CD4-positive, alpha-beta memory T cell (primary cell): ENCODE measurements at places on chromosomes 13 and 19. TPM values are rescaled to one million over a fixed set of nuclear protein-coding genes. Genes with fewer than 3 reads are reported as not detected.

Gene IRGC
- polyA plus RNA-seq, result not detected

Gene CGB2
- polyA plus RNA-seq, result not detected

Gene CEBPA
- 0.20 TPM for polyA plus RNA-seq

Gene LGALS4
- polyA plus RNA-seq, result not detected

Gene GARIN5A
- polyA plus RNA-seq, result 0.39 TPM

Gene ZMYM2
- polyA plus RNA-seq, result 7.9 TPM

Gene ZNF681
- 2.2 TPM for polyA plus RNA-seq

Gene FUT6
- polyA plus RNA-seq, result not detected

DNA sequence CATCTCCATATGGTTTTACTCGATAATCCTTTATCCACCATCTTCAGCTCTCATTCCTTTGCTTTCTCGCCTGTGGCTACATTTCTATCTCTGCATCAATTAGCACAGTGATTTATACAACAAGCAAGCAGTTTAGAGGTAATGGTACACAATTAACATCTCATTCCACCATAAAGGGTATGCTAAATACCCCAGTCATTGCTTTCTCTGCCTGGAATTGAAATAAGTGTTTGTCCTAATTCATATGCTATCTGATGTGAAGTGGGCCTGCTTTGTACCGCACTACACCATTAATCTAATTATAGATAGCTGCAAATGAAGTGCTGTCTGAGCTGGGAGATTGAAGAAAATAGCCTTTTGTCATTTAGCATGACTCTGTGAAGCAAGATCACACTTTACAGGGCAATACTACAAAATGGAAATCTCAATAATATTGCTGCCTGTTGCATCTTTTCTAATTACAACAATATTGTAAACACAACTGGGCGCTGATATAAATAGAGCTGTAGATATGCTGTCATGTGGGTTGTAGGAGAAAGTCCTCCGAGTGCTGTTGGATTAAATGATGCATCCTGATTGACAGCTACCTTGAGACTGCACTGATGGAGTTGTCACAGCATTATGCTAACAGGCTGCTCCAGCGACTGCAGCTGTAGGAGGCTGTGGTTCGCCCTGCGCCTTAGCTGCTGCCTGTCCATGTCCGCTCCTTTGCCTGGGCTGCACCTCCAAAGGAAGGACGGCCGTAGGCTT lies 78.2 kb downstream of the GGACT start:
- no peaks in the 10 kb centered on the region for H3K36me3 ChIP-seq
- H3K4me3 ChIP-seq, result no peak overlapping the region
- DNase-seq, result no peak
- H3K27ac ChIP-seq, result no peak overlapping the region
- no peaks in the 10 kb centered on the region for H3K27me3 ChIP-seq
- peaks cover 15% of the 10 kb centered on the region for H3K4me1 ChIP-seq

DNA sequence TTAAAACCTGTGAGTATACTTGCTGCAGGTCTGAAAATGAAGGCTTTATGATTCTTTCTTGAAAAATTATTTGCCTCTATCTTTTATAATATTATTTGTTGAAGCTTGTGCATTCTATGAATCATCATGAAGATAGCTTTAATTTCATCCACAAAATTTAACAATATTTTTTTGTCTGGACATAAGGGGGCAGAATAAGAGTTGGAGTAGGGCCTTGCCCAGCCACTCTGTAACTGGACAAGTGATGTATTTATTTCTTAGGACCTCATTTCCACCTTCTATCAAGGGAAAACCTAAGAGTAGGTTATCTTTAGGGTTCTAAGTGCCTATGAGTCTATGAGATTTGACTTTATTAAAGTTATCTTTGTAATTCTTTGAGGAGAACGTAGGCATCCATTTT lies 49.9 kb downstream of the N4BP2L1 start:
- DNase-seq, result no peak
- H3K36me3 ChIP-seq, result no peaks in the 10 kb centered on the region
- no peak overlapping the region for H3K27ac ChIP-seq
- no peaks in the 10 kb centered on the region for H3K27me3 ChIP-seq
- H3K4me1 ChIP-seq, result no peaks in the 10 kb centered on the region

- DNase-seq, result no peak
- H3K36me3 ChIP-seq, result no peaks in the 10 kb centered on the region
- no peaks in the 10 kb centered on the region for H3K27me3 ChIP-seq
- no peak overlapping the region for H3K27ac ChIP-seq
- H3K4me1 ChIP-seq, result peaks cover 32% of the 10 kb centered on the region
These were observed 5.4 kb downstream of the NCLN start for GRCh38 chr19:3190921-3191805.

DNA sequence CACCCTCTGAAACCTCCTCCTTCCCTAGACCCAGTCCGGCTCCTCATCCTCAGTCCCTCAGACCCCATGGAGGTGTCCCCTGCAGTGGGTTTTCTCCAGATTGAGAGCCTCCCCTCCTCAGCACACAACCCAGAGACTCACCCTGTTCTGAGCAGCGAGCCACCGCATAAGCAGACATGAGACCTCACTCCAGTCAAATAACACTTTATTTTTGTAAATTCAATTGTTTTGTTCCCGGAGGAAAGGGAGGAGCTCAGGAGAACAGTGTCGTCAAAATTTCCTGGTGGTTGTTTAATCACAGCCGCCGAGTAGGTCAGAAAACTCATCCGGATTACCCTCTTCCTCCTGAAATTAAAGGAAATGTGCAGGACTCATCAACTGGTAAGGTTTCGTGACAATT lies 57.5 kb downstream of the ERICH4 start:
- no peak for DNase-seq
- no peaks in the 10 kb centered on the region for H3K36me3 ChIP-seq
- no peak overlapping the region for H3K4me3 ChIP-seq
- no peaks in the 10 kb centered on the region for H3K4me1 ChIP-seq
- H3K27me3 ChIP-seq, result peaks cover 4% of the 10 kb centered on the region

DNA sequence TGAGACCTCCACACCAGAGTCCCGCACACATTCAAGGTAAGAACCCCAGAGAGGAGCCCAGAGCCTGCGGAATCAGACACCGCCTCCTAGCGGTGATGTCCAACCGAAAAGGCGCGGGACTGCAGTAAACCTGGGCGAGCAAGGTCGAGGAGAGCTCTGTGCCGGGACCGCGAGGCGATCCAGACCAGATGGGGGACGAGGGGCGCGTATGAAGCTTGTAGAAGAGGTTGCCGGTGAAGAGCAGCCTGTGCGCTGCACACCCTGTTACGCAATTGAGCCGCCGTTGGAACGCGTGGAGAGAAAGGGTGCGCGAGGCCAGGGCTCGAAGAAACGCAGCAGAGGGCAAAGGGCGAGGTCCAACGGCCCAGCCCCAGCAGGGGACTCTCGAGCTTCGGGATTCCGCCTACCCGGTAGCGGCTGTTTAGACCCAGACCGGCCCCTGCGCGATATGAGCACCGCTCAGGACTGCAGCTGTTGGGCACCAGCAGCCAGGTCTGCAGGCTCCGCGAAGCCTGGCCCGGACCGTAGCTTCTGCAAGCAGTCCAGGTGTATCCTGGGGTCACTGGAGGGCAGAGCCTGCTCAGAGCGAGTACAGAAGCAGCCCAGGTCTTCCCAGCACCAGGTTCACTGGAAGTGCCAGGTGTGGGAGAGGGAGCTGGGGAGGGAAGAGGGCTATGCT lies 65.9 kb upstream of the ZNF599 start:
- H3K4me1 ChIP-seq, result peaks cover 8% of the 10 kb centered on the region
- H3K27ac ChIP-seq, result no peak overlapping the region
- DNase-seq, result no peak
- no peaks in the 10 kb centered on the region for H3K36me3 ChIP-seq

- H3K4me1 ChIP-seq, result no peaks in the 10 kb centered on the region
- DNase-seq, result no peak
- H3K27me3 ChIP-seq, result peaks cover 9% of the 10 kb centered on the region
- H3K4me3 ChIP-seq, result no peak overlapping the region
These were observed 1.2 kb upstream of the HIF3A start for GRCh38 chr19:46295401-46296201.

GRCh38 chr13:68257111-68257842 lies 1027.1 kb upstream of the PCDH9 start:
- no peaks in the 10 kb centered on the region for H3K27me3 ChIP-seq
- no peaks in the 10 kb centered on the region for H3K4me1 ChIP-seq
- DNase-seq, result no peak

DNA sequence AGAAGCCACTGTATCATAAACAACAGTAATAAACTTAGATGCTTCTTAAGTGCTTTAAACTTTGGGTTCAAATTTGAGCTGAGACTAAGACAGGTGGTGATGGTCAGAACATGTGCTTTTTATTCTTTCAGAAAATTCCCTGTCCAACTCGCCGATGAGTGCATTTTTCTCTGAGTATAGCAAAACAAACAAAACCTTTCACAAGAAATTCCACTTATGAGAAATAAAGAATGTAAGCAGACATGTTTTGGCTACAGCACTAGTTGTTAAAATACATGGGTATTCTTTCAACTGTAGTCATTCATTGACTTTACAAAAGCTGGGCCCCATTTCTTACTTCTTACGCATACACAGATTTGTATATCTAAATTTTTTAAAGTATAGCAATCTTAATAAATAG lies 125.6 kb downstream of the SPRY2 start:
- no peak overlapping the region for H3K4me3 ChIP-seq
- no peaks in the 10 kb centered on the region for H3K4me1 ChIP-seq
- no peak for DNase-seq
- H3K36me3 ChIP-seq, result no peaks in the 10 kb centered on the region
- H3K27me3 ChIP-seq, result no peaks in the 10 kb centered on the region

DNA sequence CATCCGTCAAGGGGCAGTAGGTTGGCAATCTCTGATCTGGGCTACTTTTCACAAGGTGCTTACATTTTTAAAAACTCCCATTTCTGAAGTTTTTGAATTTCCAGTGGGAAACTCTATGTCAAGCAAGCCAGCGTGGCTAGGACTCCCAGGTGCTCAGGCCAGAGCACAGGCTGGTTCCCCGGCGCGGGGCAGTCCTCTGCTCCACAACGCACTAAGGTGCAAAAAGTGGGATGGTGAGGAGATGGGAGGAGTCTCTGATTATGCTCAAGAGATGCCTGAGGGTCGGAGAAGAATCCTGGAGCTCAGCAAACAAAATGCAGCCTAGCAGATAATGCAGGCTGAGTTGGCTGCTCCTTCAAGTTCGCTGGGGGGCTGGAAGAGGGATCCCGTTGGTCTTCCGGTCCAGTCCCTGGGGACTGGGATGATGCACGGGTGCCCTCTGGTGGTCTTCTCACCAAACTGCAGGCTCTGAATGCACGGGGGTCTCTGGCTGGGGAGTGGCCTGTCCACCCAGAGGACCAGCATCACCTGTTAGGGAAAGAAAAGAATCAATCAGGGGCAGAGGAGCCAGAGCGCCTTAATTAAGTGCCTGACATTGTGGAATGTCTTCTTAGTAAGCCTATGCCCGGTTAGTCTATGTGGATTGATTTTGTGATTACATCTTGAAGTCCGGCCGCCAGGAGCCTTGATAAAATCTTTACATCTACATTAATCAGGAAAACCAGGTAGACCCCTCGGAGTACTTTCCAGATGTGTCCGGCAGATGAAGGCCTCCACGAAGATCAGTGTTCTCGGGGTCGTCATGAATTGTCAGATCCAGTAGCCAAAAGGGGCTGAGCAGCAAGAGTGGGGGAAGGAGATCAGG lies 244.4 kb upstream of the MAB21L1 start:
- H3K27me3 ChIP-seq, result no peaks in the 10 kb centered on the region
- H3K4me3 ChIP-seq, result no peak overlapping the region
- no peaks in the 10 kb centered on the region for H3K36me3 ChIP-seq

GRCh38 chr13:92537471-92537870 lies 689.1 kb upstream of the GPC6 start:
- DNase-seq, result no peak
- no peaks in the 10 kb centered on the region for H3K27me3 ChIP-seq
- no peak overlapping the region for H3K4me3 ChIP-seq
- H3K36me3 ChIP-seq, result no peaks in the 10 kb centered on the region
- H3K27ac ChIP-seq, result no peak overlapping the region

DNA sequence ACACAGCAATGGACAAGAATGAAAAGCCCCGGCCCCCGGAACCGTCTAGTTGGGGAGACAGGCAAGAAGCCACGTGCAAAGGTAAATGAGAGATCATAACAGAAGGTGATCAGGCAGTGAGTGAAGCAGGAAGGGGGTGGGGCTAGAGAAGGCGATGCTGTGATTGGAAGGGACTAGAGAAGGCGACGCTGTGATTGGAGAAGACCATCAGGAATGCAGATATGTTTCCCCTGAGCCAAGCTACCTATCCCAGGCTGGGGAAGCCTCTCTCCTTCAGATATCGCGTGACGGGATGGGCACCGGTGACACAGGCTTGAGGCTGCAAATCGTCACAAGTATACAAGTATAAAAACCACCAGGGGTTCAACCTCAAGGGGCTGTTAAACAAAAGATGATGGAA lies 21.8 kb downstream of the DCAF15 start:
- H3K36me3 ChIP-seq, result no peaks in the 10 kb centered on the region
- no peaks in the 10 kb centered on the region for H3K27me3 ChIP-seq
- no peak overlapping the region for H3K4me3 ChIP-seq
- DNase-seq, result peak; percentile 43
- peaks cover 7% of the 10 kb centered on the region for H3K4me1 ChIP-seq
- H3K27ac ChIP-seq, result no peak overlapping the region

GRCh38 chr19:37304190-37304883 lies 66.6 kb upstream of the ZNF527 start:
- DNase-seq, result no peak
- H3K27ac ChIP-seq, result no peak overlapping the region
- H3K27me3 ChIP-seq, result no peaks in the 10 kb centered on the region
- no peaks in the 10 kb centered on the region for H3K4me1 ChIP-seq
- no peaks in the 10 kb centered on the region for H3K36me3 ChIP-seq

- H3K36me3 ChIP-seq, result no peaks in the 10 kb centered on the region
- no peaks in the 10 kb centered on the region for H3K27me3 ChIP-seq
- H3K4me1 ChIP-seq, result no peaks in the 10 kb centered on the region
- no peak for DNase-seq
- no peak overlapping the region for H3K4me3 ChIP-seq
These were observed 51.6 kb downstream of the PEPD start for GRCh38 chr19:33470040-33470330.

DNA sequence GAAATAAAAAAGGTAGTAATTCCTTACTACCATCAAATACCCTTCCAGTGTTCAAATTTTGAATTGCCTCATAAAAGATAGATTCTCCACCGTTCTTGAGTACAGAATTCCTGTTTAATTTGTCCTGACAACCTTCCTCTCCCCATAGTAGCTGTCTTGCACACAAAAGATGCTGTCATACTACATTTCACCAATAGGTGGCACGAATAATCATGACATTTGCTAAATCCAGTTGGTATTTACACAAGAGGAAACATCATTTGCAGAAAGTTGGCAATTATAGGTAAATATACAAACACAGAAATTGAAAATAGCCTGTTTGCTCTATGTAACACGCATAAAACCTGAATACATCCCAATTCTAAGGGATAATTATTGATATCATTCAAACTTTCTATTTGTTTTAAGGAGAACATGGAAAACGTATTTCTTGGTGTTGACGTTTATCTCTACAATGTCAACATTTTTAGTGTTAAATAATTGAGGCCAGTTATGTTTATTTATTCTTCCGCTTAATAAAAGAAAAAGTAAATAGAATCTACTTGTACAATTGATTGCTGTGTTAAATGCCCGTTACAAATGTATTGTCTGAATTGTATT lies 58.3 kb upstream of the CLDN10 start:
- H3K27me3 ChIP-seq, result no peaks in the 10 kb centered on the region
- no peaks in the 10 kb centered on the region for H3K36me3 ChIP-seq
- no peak overlapping the region for H3K4me3 ChIP-seq
- H3K27ac ChIP-seq, result no peak overlapping the region
- H3K4me1 ChIP-seq, result no peaks in the 10 kb centered on the region

GRCh38 chr13:56917966-56918365 lies 222.8 kb upstream of the PRR20A start:
- H3K4me1 ChIP-seq, result no peaks in the 10 kb centered on the region
- no peaks in the 10 kb centered on the region for H3K36me3 ChIP-seq
- H3K27me3 ChIP-seq, result no peaks in the 10 kb centered on the region
- H3K27ac ChIP-seq, result no peak overlapping the region

- DNase-seq, result peak; percentile 88
- H3K27ac ChIP-seq, result peak within 1 kb of the TSS; percentile 72
- H3K4me3 ChIP-seq, result peak within 1 kb of the TSS; percentile 88
- H3K27me3 ChIP-seq, result no peaks in the 10 kb centered on the region
- peaks cover 14% of the 10 kb centered on the region for H3K4me1 ChIP-seq
These were observed at the start of gene SAMD1 for GRCh38 chr19:14090509-14091080. Gene SAMD1, minus strand, starts transcription at chr19:14090751.
